Choroid plexus epithelial cell (primary cell): ENCODE measurements at places on chromosomes 6 and 20.

DNA sequence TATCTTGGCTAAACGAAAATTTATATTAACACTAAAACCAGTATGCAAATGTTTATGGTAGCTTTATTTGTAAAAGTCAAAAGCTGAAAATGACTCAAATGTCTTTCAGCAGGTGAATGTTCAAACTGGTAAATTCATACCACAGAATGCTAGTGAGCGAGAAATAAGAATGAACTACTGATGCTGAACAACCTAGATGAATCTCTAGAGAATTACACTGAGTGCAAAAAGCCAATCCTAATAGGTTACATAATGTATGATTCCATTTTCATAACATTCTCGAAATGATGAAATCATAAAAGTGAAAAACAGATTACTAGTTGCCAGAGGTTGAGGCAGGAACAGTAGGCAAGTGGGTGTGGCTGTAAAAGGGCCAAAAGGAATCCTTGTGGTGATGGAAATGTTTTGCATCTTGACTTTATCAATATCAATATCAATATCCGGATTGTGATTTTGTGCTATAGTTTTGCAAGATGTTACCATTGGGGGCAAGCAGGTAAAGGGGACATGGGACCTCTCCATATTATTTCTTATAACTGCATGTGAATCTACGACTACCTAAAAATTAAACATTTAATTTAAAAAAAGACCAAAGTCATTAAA lies 26.1 kb downstream of the ZNF311 start:
- no peak for DNase-seq

DNA sequence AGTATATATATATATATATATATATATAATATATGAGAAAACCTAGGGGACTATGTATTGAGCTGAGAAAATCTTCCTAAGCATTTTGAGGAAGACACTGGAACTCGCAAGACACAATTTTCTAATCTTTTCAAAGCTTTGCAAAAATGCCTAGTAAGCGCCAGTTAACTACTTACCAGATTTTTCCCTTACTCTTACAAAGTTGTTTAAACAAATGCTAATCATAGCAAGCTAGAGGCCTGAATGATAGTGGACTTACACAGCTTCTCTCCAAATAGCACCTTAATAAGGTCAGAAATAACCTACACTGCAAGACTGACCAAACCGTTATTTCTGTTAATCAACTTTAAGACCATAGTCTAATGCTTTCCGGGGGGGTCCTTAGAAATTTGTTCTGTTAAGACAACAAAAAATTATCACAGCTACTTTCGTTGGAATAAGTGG lies 56.1 kb upstream of the HFE start:
- DNase-seq, result no peak

- DNase-seq, result no peak
Observed at GRCh38 chr6:107972413-107973096, 14.5 kb upstream of the SEC63 start.

DNA sequence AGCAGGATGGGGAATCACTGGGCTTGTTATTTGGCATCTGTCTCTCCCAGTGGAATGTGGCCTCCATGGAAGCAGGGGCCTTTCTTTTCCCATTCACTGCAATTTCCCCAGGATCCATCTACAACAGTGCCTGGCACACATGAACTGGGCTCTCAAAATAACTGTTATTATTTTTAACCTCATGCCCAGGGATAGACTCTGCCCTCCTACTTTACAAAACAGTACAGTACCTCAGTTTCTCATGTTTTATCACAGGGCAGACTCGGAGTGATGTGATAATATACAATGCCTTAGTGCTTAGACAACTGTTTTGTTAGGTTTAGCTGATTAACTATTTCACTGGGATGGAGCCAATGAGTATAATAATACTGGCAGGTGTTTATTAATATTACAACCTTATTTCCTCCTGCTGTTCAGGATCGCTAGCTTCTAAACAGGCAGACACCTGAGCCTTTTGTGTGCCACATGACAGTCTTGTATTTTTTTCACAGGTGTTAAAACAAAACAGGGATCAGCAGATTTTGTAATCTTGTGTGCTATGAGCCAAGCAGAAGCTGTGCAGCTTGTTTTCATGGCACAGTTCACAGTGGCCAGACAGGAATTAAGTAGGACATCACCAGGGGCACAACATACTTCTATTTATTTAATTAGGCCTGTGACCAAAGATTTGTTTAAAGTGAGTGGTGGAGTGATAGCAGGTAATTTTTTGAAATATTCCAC lies 157.7 kb upstream of the EYA4 start:
- no peak for DNase-seq

DNA sequence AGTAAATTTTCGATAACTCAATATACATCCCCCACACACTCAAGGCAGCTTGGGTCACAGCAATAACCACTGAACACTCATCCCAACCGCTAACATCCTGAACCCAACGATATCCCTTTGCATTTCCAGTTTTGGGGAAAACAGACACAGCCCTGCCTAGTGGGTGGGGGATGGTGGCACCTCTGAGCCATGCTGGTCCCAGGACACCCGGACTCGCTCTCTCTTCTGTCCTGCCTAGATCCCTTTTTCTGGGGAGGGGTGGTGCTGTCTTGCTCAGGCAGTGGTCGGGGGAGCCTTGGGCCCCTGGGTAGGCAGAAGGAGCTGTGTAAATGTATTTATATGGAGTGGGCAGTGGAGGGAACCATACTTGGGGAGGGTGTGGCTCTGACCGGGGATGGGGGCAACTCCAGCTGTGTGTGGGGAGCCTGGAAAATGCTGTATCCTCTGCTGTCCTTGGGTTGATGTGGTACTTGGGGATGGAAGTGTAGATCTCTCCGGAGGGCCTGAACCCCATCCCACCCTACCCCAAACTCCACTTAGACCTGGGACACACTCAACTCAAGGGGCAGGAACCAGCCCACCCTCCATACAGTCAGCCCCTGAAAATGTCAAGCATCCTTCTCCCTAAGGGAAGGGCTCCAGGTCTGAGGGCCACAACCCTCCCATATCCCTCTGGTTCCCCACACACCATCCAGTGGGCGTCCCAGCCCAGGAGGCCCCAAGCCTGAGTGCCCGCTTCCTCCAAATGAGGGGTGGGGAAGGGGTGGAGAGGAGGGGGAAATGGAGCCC lies 23.7 kb upstream of the SLC22A7 start:
- DNase-seq, result no peak

DNA sequence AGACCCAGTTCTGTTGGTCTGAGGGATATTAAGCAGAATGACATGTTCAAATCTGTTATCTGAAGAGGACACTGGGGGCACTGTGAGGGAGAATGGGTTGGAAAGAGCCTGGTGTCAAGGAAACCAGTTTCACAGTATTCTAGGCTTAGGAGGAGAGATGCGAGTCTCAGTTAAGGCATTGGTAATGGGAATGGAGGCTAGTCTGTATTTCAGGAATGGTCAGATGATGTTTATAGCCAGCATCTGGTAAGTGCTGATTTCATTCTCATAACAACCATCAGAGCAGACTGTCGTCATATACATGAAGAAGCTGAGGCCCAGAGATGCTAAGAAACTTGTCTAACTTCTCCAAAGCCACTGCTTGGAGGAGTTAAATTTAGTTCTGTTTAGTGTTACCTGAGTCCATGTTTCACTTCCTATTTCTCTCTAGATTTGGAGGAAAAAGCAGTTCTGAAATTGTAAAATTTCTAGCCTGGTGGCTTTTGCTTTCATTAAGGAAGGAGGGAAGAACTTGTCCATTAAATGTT lies 242.0 kb downstream of the ARID1B start:
- peak; percentile 35 for DNase-seq

DNA sequence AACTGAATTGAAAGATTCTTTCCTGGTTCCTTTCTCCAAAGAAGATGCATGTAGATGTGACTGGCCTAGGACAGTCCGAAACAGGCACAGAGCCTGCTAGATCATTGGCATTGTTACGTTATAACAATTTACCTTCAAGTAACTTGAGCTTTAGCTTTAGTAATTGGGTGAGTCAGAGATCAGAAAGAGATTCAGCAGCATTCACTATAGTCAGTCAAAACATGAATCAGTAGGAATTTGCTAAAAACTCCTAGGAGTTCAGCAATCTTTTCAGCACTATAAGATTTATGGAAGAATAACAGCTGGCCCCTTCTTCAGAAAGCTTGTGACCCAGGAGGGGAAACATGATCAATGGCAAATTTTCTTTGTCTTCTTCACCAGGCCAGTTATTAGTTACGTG lies 281.7 kb upstream of the PRDM1 start:
- peak; percentile 39 for DNase-seq

GRCh38 chr6:114816678-114817077 lies 473.9 kb upstream of the HS3ST5 start:
- no peak for DNase-seq

GRCh38 chr6:33686981-33687975 lies 24.2 kb downstream of the UQCC2 start:
- no peak for DNase-seq

GRCh38 chr20:36791862-36792261 lies 18.3 kb upstream of the DSN1 start:
- no peak for DNase-seq

GRCh38 chr20:17298171-17298570 lies 71.3 kb downstream of the PCSK2 start:
- no peak for DNase-seq

- peak; percentile 17 for DNase-seq
Observed at GRCh38 chr6:20302702-20303251, 90.5 kb upstream of the MBOAT1 start.

- DNase-seq, result peak; percentile 50
Observed at GRCh38 chr6:1363729-1364572, 25.4 kb upstream of the FOXF2 start.

GRCh38 chr6:8888468-8888867 lies 453.1 kb upstream of the SLC35B3 start:
- DNase-seq, result peak; percentile 26

DNA sequence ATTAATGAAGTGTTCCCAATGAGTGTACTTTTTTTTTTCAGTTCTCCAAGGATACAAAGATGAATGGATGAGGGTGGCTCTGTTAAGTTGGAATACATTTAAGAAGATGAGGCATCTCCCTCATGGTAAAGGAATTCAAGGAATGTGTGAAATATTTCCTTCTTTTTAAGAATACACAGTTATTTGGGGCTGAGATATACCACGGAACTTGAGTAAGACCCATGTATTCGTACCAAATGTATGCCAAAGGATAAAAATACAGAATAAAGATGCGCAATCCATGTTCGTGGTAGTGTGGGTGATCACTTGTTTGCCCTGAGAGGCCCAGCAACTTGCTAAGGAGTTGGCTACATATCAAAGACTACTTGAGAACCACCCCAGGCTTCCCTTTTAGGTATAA lies 164.2 kb upstream of the TCF21 start:
- peak; percentile 69 for DNase-seq

- no peak for DNase-seq
Observed at GRCh38 chr6:33201147-33201545, 479 bp downstream of the SLC39A7 start.

DNA sequence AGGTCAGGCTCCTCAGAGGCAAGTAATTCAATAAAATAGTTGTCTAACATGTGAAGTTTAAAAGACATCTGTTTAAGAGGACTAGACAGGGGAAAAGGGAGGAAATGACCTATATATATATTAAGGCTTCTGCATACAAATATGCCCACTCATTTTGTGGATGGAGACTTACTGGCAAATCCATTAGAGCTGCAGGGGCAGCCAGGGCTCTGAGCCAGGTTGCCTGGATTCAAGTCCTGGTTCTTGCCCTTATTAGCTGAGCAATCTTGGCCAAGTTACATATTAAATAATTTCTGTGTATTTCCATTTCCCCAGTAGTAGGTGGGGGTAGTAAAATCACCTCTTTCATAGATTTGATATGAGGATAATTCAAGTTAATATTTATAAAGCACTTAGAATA lies 287.0 kb upstream of the RIMS1 start:
- DNase-seq, result no peak

- no peak for DNase-seq
Observed at GRCh38 chr6:106252687-106253086, 72.9 kb downstream of the ATG5 start.

- DNase-seq, result no peak
Observed at GRCh38 chr6:21870076-21870730, 276.7 kb downstream of the SOX4 start.

DNA sequence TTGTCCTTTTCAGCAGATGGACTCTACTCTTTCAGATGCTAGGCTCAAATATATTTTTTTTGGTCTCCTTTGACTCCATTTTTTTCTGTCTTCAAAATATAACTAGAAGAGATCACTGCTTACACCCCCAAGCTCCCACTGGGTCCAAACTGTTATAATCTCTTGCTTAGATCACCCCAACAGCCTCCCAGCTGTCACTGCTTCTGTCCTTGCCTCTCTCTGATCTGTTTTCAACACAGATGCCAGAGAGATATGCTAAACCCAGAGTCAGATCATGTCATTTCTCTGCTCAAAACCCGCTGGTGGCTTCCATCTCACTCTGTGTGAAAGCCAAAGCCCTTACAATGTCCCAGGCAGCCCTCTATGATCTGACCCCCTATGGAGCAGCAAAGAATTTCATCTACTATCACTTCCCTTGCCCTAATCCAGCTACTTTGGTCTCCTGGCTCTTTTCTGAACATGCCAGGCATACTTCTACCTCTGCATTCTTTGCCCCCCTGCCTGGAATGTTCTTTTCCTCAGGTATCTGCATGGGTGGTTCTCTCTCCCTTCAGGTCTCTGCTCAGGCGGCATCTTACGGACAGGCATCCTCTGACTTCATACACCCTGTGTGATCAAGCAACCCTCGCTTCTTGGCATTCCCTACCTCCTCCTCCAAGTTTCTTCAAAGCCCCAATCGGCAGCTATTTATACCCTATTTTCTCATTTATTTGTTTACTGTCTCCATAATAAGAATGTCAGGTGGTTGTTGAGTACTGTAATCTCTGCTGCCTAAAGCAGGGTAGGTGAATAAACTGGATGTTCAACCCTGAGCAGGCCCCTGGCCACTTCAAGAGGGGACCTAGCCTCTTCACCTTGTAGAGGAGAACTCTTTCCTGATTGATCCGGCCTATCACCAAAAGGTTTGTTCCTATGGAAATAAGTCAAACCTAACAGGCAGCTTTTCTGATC lies 43.6 kb upstream of the SLC4A11 start:
- DNase-seq, result peak; percentile 12
